Fibroblast of skin of back (primary cell): ENCODE measurements at places on chromosomes 4 and X.

DNA sequence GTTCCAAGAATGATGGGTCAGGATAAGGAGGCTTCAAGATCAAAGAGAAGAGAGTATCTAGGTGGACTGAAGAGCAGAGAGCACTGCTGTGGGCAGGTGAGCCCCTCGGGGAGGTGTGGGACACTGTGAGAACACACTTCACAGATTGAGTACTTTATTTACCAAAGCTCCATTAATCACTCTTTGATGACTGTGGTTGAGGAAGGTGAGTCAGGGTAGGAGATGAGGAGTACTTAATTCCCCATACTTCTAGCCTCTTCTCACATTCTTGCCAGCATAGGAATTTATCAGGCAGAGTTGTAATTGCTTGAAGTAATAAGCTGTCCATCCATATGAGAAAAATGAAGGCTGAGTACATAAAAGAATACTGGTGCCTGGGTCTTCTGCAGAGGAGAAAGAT, 375.3 kb downstream of the PCDH10 start:
- DNase-seq: peak; percentile 1

DNA sequence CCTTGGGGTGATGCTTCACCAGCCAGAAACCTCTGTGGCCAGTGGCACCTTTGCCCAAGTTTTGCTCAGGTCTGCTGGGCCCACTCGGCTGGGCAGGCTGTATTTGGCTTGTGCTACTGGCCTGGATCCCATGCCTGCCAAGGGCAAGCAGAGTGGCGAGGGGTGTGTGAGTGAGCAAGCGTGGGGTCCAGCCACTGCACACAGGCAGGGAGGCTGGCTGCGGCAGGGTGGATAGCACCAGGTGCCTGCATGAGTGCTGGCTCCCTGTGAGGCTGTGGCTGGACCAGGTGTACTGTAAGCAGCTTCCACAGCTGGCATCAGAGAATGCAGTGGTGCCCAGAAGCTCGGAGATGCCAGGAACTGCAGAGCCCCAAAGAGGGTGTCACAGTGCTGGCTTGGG, 478.5 kb downstream of the STPG2 start:
- DNase-seq: no peak

GRCh38 chr4:22824091-22824490, 131.4 kb downstream of the GBA3 start:
- DNase-seq: no peak

DNA sequence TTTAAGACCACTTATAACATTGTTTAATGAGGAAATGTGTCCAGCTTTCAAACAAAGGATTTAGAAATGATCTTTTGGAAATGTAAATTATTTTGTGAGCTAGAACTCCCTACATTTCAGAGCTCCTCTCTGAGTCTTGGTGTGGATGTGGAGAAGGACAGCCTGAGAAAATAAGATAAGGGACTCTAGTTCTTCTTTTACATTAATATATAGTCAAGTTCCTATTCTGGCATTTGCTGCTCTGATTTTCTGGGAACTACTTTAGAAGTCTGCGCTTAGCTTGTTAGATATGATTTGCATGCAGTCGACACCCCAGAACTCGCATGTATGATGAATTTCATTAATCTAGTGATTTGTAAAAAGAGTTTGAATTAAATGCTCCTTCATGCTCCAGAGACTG, 45.5 kb downstream of the TSPAN7 start:
- no peak for DNase-seq

DNA sequence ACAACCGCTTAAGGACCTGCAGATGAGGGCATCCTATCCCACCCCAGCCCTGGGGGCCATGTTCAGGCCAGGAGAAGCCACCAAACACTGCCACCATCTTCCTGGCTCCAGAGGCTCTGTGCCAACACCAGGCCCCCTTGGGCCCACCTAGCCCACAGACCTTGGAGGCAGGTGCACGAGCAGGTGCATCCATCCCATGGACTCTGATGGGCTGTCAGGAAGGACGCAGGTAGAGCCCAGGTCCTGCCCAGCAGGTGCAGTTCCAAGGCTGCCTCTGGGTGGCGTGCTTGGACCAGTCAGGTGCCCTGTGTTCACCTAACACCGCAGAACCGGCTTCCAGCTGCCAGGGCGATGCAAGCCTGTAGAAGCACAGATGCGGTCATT, 22.8 kb upstream of the PDE6B start:
- DNase-seq: no peak

- no peak for DNase-seq
Observed at GRCh38 chrX:130896026-130896425, 7.0 kb downstream of the ENOX2 start.

GRCh38 chr4:67101612-67102011, 443.7 kb downstream of the CENPC start:
- DNase-seq: no peak

GRCh38 chr4:147303174-147303872, 177.6 kb upstream of the EDNRA start:
- DNase-seq: no peak

- no peak for DNase-seq
Observed at GRCh38 chr4:124710015-124710741, 2.4 kb downstream of the ANKRD50 start.

GRCh38 chr4:110532901-110533589, 57.1 kb downstream of the ENPEP start:
- no peak for DNase-seq

GRCh38 chr4:163665521-163666331, 171.2 kb downstream of the TMA16 start:
- no peak for DNase-seq

GRCh38 chr4:2832309-2832980, 11.2 kb upstream of the ADD1 start:
- no peak for DNase-seq

- DNase-seq: peak; percentile 58
Observed at GRCh38 chr4:173288296-173288695, 45.9 kb downstream of the HMGB2 start.

GRCh38 chr4:53557669-53558064, 33.6 kb downstream of the LNX1 start:
- peak; percentile 41 for DNase-seq

- peak; percentile 93 for DNase-seq
Observed at GRCh38 chr4:148025981-148026380, 294.1 kb downstream of the ARHGAP10 start.

DNA sequence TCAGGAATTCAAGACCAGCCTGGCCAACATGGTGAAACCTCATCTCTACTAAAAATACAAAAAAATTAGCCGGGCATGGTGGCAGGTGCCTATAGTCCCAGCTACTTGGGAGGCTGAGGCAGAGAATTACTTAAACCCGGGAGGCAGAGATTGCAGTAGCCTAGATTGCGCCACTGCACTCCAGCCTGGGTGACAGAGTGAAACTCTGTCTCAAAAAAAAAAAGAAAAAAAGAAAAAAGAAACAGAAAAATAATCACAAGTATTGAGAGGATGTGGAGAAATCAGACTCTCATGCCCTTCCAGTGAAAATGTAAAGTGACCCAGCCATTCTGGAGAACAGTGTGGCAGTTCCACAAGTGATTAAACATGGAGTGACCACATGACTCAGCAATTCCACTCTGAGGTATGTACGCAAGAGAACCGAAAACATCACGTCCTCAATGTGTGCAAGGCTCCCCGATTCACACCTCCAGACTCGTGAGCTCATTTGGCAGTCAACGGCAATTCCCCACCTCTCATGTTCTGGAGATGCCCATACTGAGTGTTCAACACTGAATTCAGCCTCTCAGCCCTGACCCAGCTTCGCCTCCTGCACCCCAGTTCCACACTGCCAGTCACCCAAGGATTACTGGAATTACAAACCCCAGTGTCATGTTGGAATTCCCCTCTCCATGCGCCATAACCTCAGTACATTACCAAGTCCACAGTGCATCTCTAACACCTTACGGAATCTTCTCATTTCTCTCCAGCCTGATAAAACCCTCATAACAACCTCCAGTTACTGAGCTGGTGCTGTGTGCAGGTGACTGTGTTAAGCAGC, 21.1 kb downstream of the ACOX3 start:
- DNase-seq: no peak

- no peak for DNase-seq
Observed at GRCh38 chrX:14926471-14926870, 53.2 kb downstream of the MOSPD2 start.

DNA sequence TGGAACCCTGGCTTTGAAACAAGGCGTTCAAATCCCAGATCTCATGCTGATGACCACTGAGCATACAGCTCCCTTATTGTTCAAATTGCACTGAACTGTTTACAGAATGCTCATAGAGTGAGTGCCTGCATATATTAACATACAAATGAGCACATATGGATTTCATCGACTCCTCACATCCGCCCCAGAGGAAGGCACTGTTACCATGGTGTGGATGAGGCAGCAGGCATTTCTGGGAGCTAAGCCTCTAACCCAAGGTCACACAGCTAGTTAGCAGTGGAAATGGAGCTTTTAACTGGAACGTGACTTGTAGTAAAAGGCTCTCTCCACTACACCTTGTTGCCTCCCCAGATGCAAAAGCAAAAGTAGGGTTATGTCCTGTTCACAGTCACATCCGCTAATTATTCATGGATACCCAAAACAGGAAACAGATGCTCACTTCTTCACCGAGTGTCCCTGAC, 289.7 kb downstream of the STK32B start:
- DNase-seq: peak; percentile 49

DNA sequence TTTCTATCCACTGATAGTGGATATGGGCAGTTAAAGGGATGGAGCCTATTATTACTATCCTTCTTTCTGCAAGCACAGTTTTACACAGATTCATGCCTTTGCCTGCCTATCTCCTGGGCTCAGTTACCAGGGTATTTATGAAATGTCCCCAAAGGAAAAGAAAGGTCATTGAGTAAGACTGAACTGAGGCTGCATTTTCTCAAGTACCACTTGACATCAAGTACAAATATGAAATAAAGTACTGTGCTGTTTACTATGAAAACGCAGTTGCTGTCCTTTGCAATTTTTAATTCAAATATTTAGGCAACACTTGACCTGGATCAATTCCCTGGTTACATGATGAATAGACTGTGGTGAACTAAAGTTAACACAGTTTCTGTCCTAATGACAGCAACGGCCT, 23.5 kb upstream of the SPANXN4 start:
- DNase-seq: no peak

- DNase-seq: no peak
Observed at GRCh38 chrX:84715315-84715714, 213.1 kb upstream of the HDX start.

GRCh38 chrX:78527263-78527662, 131.9 kb downstream of the RTL3 start:
- peak; percentile 31 for DNase-seq

DNA sequence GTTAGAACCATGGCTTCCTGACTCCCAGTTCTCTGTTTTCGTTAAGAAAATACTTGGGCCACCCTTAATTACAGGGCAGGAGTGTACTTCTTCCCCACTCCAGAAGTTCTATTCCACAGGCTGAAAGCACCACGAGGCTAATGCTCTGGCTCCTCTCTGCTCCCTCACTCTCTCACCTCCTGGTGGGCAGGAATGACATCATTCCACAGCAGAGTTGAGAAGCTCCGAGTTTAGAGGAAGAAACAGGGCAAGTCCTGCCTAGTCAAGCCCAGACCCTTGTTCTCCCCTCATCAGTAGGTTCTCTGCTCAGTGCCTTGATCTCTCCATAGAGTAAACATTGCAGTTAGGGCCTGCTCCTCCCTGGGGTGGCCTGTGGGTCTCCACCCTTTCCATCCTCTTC, 343.8 kb upstream of the CLNK start:
- peak; percentile 11 for DNase-seq

GRCh38 chrX:153776611-153777045, 4.2 kb upstream of the SRPK3 start:
- DNase-seq: no peak

GRCh38 chr4:128830906-128831503, 21.5 kb downstream of the JADE1 start:
- DNase-seq: peak; percentile 46

GRCh38 chr4:145298885-145299284, 118.5 kb upstream of the OTUD4 start:
- DNase-seq: no peak

GRCh38 chr4:48162162-48162561, 28.1 kb upstream of the TXK start:
- peak; percentile 55 for DNase-seq

- DNase-seq: no peak
Observed at GRCh38 chr4:102614801-102615200, 113.6 kb downstream of the NFKB1 start.

DNA sequence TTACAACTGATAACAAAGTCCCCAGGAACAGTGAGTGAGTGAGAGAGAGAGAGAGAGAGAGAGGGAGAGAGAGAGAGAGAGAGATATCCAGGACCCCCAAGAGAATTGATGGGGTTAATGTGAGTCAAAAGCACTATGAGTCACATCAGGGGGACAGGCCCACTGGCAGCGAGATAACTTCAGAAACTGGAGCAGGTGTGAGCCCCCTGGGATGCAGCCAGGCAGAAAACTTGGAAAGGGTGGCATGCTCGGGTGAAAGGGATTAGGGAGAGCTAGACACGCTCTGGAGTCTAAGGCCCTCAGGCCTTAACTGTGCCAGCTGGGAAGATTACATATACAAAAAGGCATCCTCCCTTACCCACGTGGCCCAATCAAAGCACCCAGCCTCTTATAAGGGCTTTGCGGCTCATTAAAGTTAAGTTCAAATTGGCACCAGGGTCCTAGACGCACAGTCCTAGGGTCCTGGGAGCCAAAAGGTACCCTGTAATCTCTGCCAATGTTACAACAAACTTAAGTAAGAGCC, 841 bp downstream of the ACOT9 start:
- DNase-seq: peak; percentile 76

GRCh38 chr4:79467246-79467932, 59.4 kb upstream of the GK2 start:
- peak; percentile 8 for DNase-seq

DNA sequence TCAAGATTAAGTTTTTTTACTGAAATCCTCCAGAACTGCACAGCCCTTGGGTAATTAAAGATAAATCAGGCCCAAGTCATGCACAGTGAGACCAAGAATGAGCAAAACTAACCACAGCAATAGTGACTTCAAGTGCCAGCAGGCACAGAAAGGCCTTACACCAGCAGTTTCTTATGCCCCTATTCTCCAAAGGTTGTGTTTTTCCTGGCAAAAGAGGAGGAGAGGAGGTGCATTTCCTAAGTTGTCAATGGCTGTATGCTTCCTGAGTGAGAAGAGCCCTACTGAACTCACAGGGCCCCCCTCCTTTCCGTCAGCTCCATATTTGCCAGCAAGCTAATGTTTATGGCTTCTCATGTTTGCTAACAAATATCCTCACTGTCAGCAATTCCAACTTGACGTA, 418.7 kb upstream of the INTU start:
- no peak for DNase-seq

- DNase-seq: no peak
Observed at GRCh38 chr4:3658530-3658913, 107.7 kb upstream of the ADRA2C start.

DNA sequence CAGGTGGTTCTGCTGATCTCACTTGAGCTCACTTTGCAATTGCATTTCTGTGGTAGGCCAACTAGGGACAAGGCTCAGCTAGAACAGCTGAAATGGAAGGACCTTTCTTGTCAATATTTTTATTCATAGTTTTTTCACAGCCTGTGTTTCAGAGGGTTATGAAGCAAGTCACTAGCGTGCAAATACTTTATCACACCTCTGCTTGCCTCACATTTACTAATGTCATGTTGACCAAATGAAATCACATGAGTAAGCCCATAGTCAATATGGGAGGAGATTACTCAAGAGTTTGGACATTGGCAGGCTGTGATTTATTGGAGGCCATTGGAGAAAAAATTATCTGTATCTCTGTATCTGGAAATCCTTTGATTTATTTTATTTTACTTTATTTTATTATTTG, 628.3 kb upstream of the EPHA5 start:
- no peak for DNase-seq

- no peak for DNase-seq
Observed at GRCh38 chrX:7444967-7445366, 297.0 kb upstream of the PUDP start.
